ENCODE measurements at places on chromosomes 4 and X. TPM values are rescaled to one million over a fixed set of nuclear protein-coding genes. Genes with fewer than 3 reads are reported as not detected.

CSAG3 gene
- total RNA-seq: not detected

HAUS7 gene
- 6.5 TPM for total RNA-seq

RAB33A gene
- total RNA-seq: 22.6 TPM

BEX2 gene
- total RNA-seq: 113 TPM

MAB21L2 gene
- total RNA-seq: 3.0 TPM

GAB3 gene
- total RNA-seq: 1.4 TPM

MMRN1 gene
- total RNA-seq: 6.2 TPM

RAI2 gene
- 2.8 TPM for total RNA-seq

DSPP gene
- total RNA-seq: under 0.01 TPM

POU3F4 gene
- total RNA-seq: 20.8 TPM

METTL14 gene
- 20.1 TPM for total RNA-seq

OPHN1 gene
- total RNA-seq: 42.9 TPM

FAAH2 gene
- 6.2 TPM for total RNA-seq

ARX gene
- total RNA-seq: 10.4 TPM

GYPB gene
- total RNA-seq: 2.3 TPM

TMEM35A gene
- total RNA-seq: 125 TPM

TENM3 gene
- total RNA-seq: 113 TPM

P2RY8 gene
- total RNA-seq: under 0.01 TPM

PRICKLE3 gene
- total RNA-seq: 0.69 TPM

TLR10 gene
- total RNA-seq: 4.2 TPM

UPF3B gene
- 5.8 TPM for total RNA-seq

PABPC4L gene
- 3.2 TPM for total RNA-seq

CPZ gene
- 1.4 TPM for total RNA-seq

NLGN4X gene
- total RNA-seq: 71.3 TPM

AREG gene
- total RNA-seq: not detected

BANK1 gene
- 0.23 TPM for total RNA-seq

ESX1 gene
- total RNA-seq: not detected

TMSB15C gene
- 30.4 TPM for total RNA-seq

GAGE13 gene
- not detected for total RNA-seq

CFI gene
- total RNA-seq: 5.1 TPM

PRAF2 gene
- total RNA-seq: 11.5 TPM

ADGRG4 gene
- total RNA-seq: not detected

MAGEB16 gene
- not detected for total RNA-seq

GDPD2 gene
- 14.3 TPM for total RNA-seq

MCUB gene
- total RNA-seq: 14.8 TPM

HTN1 gene
- not detected for total RNA-seq

VSIG4 gene
- total RNA-seq: 30.7 TPM

SOX3 gene
- 3.7 TPM for total RNA-seq
